ENCODE measurements at places on chromosomes 4 and X.
A peak's percentile ranks its signal among the peaks of the same experiment; 100 is the strongest.

- no peak for DNase-seq
Measured at GRCh38 chr4:74426101-74426500, 18.8 kb upstream of the AREG start.

- no peak for DNase-seq
Measured at GRCh38 chr4:7771541-7772507, 167.8 kb downstream of the AFAP1 start.

GRCh38 chr4:8540991-8541390 lies 39.2 kb upstream of the GPR78 start:
- DNase-seq: peak; percentile 30

DNA sequence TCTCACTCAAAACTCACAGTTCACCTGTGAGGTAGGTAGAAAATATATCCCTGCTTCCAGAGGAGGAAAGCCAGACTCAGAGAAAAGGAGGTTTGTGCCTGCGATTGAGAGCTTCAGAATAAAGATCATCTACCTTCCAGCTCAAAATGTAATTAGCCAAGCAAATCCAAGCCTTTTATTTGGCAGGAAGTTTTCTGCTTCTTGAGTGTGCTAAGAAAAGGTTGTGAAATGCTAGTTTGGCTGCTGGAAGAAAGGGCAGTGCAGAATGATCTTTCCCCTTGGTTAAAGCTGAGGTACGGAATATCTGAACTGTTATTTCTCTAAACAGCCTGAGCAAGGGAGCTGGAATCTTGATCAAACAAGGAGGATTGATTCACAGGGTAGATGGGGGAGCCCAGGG lies 59.7 kb upstream of the VCX3B start:
- DNase-seq: no peak

Measured in suprapubic skin (tissue), 4 donors.